Left forelimb (tissue), 1 donor: ENCODE measurements at places on chromosomes 5 and 9.

DNA sequence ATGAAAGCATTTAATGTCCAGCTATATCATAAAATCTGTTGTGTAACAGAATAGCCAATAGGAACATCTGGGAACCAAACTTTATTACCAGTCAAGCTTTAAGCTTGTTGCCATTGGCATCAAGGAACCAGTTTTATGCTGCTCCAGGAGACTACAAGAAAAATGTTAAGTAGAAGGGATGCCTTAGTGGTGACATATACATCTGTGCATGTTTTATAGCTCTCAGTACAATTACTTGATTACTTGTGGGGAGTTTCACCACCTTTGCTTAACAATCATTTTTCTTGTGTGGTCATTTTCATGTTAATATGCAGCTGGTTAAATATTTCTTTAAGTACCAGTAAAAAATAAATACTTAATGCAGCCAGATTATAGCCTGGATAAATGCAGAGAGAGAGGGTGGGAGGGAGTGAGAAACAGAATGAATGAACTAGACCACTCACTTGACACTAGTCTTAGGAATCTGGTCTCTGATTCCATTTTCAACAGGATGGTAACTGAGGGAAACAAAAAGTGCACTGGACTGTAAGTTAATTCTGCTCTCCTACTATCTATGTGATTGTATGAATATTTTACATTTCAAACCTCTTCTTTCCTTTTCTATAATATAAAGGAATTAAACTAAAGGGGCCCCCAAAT lies 35.7 kb upstream of the LURAP1L start:
- no peak for DNase-seq

GRCh38 chr5:100746730-100747129 lies 156.4 kb downstream of the ST8SIA4 start:
- DNase-seq = no peak

DNA sequence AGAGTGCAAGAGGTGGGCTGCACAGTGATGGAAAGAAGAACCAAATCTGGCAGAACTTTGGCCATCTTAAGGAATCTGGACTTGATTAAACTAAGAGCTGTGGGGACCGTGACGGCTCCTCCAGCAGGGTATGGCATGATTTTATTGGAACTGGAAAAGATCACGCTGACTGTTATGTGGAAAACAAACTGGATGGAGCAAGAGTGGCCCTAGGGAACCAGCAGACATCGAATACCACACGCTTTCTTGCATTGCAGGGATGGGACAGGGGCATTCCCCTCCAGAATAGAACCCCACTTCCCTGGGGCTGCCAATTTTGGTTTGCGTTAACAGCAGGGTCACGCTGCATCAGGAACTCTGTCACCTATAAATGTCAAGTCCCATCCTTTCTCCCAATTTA lies 38.8 kb downstream of the INSYN2B start:
- no peak for DNase-seq

DNA sequence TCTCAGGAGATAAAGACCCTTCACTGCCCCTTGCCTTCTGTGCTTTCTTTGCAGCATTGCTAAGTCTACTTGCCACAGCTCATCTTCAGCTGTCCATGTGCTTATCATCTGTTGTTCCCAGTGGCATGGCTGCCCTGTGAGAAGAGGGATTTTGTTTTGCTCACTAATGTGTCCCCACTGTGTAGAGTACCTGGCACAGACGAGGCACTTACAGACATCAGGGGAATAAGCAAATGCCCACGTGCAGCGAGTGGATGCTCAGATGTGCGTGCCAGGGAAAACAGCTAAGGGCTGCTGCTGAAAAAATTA lies 31.0 kb downstream of the DAP start:
- no peak for DNase-seq

DNA sequence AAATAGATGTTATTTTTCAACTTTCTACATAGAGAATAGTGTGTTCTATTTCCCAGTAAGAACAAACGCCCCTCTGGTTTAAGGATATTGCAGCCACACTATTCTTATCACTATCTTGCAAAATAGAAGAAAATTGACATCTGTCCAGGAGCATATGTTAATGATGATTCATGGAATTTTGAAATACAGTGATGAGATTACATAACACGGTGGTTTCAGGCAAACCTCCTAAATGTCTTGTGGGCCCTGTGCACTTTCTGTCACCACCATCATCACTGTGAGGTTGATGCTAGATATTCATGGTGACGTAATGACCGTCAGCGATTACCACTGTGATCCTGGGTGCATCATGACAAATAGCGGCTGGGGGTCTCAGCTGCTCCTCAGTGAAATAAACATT lies 48.1 kb downstream of the CFAP90 start:
- DNase-seq = no peak

DNA sequence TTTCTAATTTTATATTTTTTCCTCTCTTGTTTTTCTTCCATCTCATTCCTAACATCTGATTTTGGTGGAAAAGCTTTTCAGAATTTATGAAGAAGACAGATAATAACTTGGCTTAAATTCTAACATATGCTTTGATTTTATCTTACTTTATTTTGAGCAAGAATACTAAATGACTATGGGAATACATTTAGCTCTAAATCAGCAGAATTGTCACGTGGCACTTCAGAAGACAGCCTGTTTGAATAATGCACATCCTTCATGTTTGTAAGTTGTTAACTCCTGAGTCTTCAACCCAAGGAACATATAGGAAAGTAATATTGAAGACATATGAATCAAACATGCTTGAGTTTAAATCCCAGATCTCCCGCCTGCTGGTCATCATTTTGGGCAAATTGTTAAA lies 90.3 kb downstream of the NTRK2 start:
- DNase-seq = no peak

DNA sequence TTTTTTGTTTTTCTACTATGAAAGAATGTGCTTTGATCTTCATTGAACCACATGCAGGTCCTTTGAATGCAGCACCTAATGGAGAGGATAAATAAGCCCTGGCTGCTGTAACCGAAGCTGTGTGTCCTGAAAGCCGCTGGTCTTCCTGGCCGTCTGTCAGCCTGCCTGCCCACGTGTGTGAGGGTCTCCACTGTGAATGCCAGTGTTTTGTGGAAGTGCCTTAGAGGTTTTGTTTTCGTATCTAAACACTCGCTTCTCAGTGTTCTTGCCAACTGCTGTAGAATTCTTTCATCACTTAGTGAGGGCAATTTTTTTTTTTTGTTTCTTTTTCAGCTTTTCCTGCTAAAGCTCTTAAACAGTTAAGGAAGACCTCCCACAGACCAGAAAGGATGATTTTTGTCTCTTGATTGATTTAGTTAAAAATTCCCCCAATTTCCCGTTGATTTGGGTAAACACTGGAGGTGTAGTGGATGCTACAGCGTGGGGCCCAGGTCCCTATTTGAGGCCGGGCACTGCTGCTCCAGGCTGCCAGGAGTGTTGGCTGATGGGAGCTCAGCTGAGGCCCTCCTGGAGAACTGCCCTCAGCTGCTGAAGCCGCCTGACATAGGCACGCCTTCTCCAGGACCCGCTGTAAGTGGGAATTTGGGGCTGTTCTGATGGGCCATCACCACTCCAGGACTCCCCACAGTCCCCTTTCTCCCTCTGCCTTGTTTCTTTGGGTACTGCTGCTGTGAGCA lies 29.2 kb upstream of the PTCH1 start:
- no peak for DNase-seq

- DNase-seq = no peak
Measured at GRCh38 chr9:77518688-77519087, 129.4 kb downstream of the GNA14 start.

DNA sequence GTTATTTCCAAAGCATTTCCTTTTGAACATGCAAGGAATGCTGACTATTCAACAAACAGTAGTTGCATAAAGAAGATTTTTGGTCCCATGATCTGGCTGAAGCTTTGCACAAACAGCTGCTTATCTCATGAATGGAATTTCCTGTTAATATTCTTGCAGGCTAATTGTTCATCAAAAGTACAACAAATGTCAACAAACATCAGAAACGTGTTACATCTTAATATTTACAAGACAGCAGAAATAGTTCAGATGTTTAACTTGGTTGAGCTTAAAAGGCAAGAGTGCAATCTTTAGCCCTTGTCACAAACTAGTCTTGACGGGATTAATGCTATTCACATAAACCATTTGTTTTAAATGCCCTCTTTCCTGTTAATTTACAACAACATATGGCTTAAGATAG lies 47.9 kb upstream of the BASP1 start:
- no peak for DNase-seq

- no peak for DNase-seq
Measured at GRCh38 chr9:126880947-126881332, 20.5 kb downstream of the ZBTB34 start.

DNA sequence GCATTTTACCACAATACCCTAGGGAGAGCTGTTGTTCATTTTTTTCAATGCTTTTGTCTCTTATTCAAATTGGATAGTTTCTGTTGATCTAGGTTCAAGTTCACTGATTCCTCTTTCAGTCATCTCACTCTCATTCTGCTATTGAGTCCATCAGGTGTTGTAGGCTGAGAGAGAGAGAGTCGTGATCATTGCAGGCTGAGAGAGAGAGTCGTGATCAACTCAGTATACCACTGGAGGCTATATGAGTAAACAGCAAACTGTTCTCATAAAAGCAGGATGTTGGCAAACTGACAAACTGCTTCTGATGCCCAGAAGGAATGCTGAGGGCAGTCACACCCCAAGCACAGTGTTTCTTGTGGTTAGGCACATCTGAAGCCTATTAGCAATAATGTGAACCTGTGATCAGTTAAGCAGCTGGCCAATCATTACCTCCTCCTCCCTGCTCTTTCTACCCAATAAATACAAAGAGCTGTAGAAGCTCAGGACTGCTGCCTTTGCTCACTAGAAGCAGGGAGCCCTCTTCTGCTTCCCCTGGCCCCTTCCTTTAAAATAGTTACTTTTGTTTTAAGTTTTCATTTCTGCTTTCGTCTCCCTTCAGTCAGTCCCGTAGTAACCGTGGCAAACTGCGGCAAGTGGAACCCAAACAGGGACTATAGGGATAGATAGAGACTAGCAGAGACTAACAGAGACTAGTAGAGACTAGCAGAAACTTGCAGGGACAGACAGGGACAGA lies 476.1 kb upstream of the ACO1 start:
- no peak for DNase-seq

DNA sequence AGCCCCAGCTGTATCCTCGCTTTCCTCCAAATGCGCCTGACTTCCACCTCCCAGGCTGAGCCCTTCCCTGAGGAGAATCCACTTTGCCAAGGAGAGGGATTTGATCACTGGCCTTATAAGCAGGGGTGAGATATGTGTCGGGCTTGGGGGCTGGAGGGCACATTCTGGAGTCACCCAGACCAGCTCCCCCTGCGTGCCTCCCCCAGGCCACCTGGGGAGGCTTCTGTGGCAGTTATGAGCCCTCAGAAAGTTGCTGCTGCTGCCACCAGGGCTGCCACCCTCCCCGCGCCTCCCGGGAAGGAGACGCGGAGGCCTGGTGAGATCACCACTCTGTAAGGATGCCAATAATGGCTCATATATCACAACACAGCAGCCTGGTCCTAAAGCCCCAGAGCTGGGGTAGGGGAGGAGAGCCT lies 211.5 kb downstream of the PAPPA start:
- peak; percentile 72 for DNase-seq

GRCh38 chr5:116472274-116472673 lies 102.3 kb downstream of the SEMA6A start:
- no peak for DNase-seq

GRCh38 chr5:173753307-173754168 lies 134.6 kb upstream of the CPEB4 start:
- DNase-seq = no peak

- DNase-seq = no peak
Measured at GRCh38 chr5:128535251-128535650, 2.8 kb downstream of the FBN2 start.

GRCh38 chr5:61333321-61333953 lies 1.4 kb downstream of the ZSWIM6 start:
- DNase-seq = peak; percentile 75

- no peak for DNase-seq
Measured at GRCh38 chr5:67855523-67855922, 360.0 kb upstream of the PIK3R1 start.

- DNase-seq = no peak
Measured at GRCh38 chr5:150506571-150507473, 1.1 kb upstream of the NDST1 start.

GRCh38 chr5:945691-946551 lies 53.2 kb downstream of the TRIP13 start:
- peak; percentile 63 for DNase-seq

- no peak for DNase-seq
Measured at GRCh38 chr9:130833031-130833990, 1.7 kb upstream of the ABL1 start.

DNA sequence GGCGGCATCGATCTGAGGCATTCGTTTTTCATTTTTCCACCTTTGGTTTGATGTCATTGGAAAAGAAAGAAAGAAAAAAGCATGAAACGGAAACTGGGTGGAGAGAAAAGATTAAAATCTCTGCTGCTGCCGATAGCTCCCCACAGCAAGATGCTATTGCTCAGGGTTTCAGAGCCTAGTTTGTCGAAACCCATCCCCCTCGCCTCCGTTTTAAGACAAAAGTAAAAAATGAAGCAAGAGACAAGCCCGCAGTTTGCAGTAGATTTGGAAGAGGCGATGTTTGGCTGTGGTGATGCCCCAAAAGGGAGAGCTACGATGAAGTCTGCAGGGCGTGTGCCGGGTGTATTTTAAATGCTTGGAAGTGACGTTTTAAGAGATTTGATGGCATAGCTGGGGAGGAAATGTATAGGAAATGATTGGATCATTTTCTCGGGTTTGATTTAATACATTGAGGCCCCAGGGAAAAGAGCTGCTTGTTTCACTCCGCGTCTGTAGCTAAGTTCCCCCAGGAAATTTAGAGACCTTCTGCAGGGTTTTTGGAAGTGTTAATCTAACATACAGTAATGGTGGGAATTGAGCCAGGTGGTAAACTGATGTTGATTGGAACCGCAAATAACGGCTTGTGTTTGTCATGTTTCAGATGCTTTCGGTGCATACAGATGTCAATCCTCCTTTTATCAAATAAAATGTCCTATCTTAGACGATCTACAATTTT lies 909 bp downstream of the NDFIP1 start:
- no peak for DNase-seq

- DNase-seq = no peak
Measured at GRCh38 chr5:42872865-42873264, 61.2 kb upstream of the SELENOP start.

- peak; percentile 69 for DNase-seq
Measured at GRCh38 chr5:72013766-72014624, 93.3 kb upstream of the MAP1B start.

GRCh38 chr5:57316798-57317327 lies 143.0 kb downstream of the GPBP1 start:
- no peak for DNase-seq

DNA sequence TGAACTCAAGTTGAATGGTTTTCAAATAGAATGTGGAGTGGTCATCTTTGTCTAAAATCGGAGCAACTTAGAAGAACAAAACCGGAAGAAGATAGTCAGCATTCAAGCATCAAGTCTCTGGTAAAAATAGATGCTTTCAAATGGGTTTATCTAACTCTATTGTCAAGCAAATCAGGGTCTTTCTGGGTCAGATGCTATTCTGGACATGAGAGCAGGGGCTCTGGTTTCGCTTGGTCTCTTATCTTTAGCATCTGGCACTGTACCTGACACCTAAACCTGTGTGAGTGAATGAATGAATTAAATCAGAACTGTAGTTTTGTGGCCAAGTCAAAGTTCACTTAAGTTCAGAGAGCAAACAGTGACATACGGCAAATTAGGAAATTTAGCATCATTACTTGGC lies 173.5 kb downstream of the SLIT3 start:
- DNase-seq = no peak
